ENCODE measurements at places on chromosomes 5 and 9.

- ATAC-seq = no peak
Observed at GRCh38 chr9:20295555-20295954, 326.7 kb downstream of the MLLT3 start.

DNA sequence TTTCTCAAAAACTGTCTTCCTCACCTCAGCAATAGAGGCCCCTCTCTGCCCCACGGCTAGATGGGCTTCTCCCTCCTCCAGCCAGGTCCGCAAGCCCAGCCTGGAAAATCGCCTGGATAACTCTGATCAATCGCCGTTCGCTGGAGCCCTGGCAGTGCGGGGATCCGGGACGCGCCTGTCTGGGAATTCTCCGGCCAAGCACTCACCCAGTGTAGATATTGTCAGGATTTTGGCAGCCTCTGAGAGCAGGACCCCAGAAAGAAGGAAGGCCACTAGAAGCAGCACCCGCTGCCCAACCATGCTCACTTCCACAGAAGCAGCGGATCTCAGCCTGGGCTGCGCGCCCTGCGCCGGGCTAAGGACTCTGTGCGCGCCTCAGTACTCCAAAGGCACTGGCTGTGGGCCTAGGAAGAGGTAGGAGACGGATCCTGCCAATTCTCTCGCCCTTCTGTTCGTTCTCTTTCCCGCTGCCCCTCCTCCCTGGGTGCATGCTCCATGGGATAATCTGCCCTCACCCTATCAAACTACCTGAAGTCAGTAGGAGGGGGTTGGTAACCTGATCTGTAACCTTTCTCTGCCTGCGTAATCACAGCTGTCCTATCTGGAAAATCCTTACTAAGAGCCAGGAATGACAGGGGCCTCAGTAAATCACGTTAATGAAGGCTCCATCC lies at the start of gene UGT3A1:
TSS of gene UGT3A1 (minus strand) at position 450 of the 671 bp plus-strand sequence. CDS start at position 300, 150 bp downstream.
- no peak for ATAC-seq

DNA sequence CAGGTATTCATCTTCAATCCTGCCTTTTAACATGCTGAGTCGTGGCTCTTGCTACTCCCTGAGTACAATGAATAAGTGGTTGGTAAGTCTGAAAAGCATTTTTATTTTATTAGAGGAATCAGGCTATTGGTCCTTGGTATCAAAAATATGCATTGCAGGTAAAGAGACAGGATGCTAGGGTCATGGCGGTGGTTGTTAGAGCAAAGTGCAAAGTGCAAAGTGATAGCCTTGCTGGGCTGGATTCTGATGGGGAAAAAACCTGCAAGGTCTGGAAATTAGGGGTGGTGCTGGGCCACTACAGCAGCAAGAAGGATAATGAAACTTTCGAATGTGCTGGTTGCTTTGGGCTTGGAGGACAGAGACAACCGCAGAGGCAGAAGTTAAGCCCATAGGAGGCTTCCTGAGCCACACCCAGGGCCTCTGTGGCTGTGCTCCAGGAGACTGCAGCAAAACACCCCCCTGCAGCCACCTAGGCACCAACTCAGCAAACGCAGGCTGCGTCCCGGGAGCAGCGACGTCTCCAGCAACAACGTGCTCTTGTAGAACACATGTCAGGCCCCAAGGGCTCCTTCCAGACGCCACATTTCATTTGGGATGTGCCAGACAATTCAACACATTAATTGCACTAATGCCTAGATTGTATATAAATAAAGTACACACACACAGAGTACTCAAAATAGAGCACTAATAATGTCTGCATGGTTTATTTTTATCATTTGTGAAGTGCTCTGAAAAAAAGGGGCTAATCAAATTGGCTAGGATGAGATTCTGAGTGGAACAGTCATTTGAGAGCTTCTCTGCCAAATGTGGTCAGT lies 149.8 kb upstream of the RAPGEF1 start:
- ATAC-seq = no peak

- ATAC-seq = no peak
Observed at GRCh38 chr5:90941002-90941720, 382.6 kb downstream of the ADGRV1 start.

DNA sequence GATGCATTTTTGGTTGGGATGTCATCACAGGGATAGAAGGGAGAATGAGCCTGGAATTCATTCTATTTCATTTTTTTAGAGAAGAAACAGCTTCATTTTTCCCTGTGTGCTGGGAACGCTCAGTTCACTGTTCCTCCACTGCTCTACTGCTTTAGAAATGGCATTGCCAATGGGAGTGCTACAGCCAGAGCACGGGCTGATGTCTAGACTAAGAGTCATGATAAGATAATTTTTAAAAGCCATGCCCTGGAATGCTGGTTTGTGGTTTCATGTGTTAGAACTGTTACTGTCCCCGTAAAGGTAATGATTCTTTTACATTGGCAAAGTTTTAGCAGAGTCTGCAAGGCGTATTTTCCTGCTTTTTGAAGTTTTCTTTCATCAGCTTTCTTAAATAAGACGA lies 119.6 kb downstream of the SEMA6A start:
- no peak for ATAC-seq

DNA sequence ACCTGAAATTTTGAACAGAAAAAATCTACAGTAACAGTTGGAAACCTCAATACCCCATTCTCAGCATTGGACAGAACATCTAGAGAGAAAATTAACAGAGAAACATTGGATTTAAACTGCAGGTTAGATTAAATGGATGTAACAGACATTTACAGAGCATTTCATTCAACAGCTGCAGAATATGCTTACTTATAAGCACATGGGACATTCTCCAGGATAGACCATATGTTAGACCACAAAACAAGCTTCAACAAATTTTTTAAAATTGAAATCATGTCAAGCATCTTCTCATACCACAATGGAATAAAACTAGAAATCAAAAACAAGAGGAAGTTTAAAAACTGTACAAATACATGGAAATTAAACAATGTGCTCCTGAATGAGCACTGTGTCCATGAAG lies 316.3 kb downstream of the FAM170A start:
- ATAC-seq = no peak

GRCh38 chr9:3968891-3969290 lies 331.0 kb downstream of the GLIS3 start:
- ATAC-seq = no peak

- no peak for ATAC-seq
Observed at GRCh38 chr5:80713631-80714030, 58.8 kb upstream of the DHFR start.

DNA sequence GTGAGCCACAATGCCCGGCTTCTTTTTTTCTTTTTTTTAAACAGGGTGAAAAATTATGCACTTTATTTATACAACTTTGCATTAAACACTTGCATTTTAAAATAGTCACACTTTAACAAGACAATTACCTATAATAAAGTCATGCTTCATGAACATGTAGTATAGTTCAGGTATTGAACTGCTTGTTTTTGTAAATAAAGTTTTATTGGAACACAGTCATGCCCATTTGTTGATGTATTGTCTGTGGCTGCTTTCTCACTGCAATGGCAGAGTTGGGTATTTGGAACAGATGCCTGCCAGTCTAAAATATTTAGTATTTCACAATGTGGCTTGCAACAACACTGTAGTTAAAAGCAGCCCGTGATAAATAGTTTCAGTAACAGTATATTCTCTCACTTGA lies 32.8 kb upstream of the CCL21 start:
- ATAC-seq = no peak

DNA sequence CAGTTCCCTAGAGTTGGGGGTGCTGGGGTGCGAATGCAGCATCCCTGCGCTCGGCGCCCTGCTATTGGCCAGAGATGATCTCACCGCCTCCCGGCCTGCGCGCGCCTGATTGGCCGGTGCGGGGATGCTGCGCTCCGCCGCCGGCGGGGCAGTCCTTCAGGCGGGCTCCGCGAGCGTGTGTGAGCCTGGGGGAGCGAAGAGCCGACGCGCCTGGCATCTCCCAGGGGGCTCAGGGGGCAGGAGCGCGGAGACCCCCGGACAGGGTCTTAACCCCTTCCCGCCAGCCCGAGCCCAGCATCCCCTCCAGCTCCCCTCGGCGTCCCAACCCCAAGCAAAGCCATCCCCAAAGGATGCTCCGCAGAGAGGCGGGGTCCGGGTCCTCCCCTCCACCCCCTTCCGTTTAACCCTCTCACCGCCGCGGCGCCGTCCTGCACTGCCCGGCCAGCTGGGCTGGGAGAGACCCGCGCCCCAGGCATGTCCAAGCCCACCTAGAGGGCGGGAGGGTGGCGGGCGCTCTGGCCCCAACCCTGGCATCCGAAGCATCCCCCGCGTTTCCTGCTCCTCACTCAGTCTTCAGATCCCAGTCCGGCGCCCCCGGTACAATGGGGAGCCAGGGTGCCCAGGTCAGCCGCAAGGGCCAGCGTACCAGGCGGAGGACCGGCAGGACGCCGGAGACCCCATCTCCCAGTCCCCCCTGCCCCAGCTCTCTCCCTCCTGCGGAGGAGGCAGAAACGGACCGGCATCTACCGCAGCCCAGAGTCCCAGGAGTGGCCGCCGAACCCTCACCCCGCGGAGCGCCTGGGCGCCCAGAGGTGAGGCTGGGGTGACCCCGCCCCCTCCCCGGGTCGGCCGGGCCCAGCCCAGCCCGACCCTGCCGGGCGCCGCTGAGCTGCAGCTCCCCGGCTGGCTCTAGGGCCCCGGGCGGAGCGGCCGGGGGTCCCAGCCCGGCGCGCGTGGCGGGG lies 19.3 kb upstream of the TOR2A start:
- no peak for ATAC-seq

DNA sequence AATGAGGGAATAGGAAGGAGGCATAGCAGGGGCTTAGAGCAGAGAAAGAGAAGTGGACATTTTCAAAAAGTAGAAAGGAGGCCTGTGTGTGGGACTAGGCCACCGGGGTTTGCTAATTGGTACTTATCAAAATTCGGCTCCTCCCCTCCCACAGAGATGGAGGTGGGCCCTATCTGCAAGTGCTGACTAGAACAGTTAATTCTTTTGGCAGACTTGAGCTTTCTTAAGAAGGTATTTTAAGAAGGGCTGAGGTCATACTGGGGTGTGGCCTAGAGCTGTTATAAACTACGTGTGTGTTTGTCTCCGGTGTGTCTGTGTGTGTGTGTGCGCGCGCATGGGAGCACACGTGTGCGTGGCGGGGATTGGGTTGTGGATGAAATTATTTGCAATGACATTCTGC lies 1086.5 kb downstream of the EFNA5 start:
- no peak for ATAC-seq

DNA sequence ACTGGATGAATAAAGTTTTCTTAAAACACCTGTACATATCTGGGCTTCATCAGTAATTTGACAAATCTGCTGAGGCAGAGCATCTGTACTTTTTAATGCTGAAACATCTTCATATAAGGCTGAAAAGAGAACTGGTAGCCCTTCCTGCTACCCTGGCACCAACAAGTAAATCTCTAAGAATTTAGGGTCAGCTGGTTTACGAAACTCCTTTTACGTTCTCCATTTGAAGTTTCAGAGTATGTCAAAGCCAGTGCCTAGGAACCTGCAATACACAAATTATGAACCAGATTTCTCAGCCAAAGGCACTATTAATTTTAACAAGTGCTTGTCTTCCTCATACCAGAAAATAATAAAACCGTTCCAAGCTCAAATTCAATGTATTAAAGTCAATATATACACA lies 3.8 kb downstream of the ZFAND5 start:
- ATAC-seq = no peak

- peak; percentile 65 for ATAC-seq
Observed at GRCh38 chr9:121299467-121300282, 31.7 kb downstream of the GSN start.

DNA sequence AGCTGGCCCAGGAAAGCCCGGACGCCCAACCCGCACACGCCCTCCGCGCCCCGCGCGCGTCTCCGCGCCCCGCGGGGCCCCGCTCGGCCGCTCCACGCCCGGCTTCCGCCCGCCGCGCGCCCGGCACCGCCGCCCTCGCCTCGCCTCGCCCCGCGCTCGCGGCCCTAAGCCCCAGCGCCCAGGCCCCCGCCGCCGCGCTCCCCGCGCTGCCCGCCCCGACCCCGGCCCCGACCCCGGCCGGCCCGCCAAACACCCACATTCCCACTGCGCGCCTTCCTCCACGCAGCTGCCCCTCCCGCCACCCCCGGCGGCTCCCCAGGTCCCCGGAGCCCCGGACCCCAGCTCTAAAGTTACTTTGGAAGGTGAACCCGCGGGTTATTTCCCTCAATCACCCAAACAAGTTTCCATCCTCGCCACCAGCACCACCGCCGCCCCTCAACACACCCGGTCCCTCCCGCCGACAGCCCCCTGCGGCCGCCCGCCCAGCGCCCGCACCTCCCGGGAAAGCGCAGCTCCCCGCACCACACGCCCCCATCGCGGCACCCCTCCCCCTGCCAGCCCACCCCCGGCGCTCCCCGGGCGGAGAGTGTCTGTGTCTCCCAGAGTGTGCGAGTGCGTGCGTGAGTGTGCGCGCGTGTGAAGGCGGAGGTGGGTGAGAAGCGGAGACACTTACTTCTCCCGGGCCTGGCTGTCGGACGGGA lies 439 bp downstream of the SSBP2 start:
- peak; percentile 8 for ATAC-seq

GRCh38 chr5:160011471-160011870 lies 2.5 kb downstream of the TTC1 start:
- ATAC-seq = no peak

DNA sequence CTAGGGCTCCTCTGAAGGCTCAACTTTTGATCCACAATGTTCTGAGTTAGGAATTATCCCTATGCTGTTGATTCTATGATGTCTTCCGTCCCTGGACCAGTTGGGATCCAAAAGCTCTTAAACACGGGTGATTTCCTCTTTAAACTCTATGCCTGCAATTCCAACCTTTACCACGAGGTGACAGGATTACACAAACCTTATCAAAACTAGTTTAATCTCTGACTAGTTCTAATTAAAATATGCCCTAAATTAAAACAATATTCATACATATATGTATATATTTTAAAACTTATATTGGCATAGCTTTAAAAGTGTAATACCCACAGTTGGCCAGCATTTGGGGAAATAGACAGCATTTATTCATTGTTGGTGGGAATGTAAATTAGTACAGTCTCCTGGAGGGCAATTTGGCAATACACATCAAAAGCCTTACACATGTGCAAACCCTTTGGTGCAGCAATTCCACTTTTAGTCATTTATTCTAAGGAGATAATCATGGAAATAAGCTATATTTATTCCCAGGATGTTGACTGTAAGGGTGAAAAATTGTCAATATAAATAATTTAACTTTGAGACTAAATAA lies 51.6 kb upstream of the PHYKPL start:
- no peak for ATAC-seq

- ATAC-seq = no peak
Observed at GRCh38 chr5:76319673-76320072, 83.4 kb upstream of the IQGAP2 start.

DNA sequence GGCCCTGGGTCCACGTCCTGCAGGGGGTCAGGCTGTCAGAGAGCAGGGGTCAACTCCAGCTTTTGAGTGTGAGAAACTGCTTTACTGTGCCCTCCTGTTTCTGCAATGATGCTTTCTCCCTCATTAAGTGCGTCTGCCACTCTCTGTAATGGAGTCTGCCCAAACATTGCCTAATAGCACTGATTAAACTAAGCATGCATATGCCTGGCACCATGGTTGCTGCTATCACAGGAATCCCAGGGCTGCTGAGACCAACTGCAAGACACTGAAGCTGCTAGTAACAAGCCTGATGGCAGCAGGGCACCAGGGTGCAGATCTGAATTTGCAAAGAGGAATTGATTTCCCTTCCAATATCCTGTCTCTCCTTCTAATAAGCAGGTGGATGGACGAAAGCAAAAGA lies 125.3 kb downstream of the SLC24A2 start:
- no peak for ATAC-seq
